Skeletal muscle tissue (tissue), 5 donors: ENCODE measurements at places on chromosomes 7 and 10. TPM values are rescaled to one million over a fixed set of nuclear protein-coding genes. Genes with fewer than 3 reads are reported as not detected.

Gene JAZF1
- 7.3 TPM for total RNA-seq

Gene RPEL1
- not detected for total RNA-seq

Gene ICA1
- 8.9 TPM for total RNA-seq

Gene AKR1C4
- total RNA-seq, result not detected

Gene GET4
- total RNA-seq, result 25.1 TPM

Gene CFAP70
- total RNA-seq, result 1.6 TPM

Gene UCMA
- total RNA-seq, result 1.6 TPM

Gene TMEM196
- 0.52 TPM for total RNA-seq

Gene CYP2C8
- not detected for total RNA-seq

Gene BTBD16
- total RNA-seq, result not detected

Gene ACSL5
- 4.2 TPM for total RNA-seq

Gene ACBD7
- total RNA-seq, result 1.6 TPM

Gene OR13A1
- total RNA-seq, result not detected

Gene FOXI2
- not detected for total RNA-seq

Gene PKD1L1
- total RNA-seq, result 0.52 TPM

Gene SHH
- total RNA-seq, result not detected

Gene PARG
- total RNA-seq, result 36.5 TPM

Gene PPP1R17
- not detected for total RNA-seq

Gene TET1
- total RNA-seq, result 15.1 TPM

Gene ZNF786
- 6.3 TPM for total RNA-seq

Gene A1CF
- total RNA-seq, result not detected

Gene STAG3
- total RNA-seq, result 0.52 TPM

Gene CLCN1
- 4.7 TPM for total RNA-seq

Gene ADCY1
- 9.9 TPM for total RNA-seq

Gene GBX1
- not detected for total RNA-seq

Gene ZP3
- not detected for total RNA-seq

Gene SPDYE16
- total RNA-seq, result not detected

Gene IFIT5
- 9.9 TPM for total RNA-seq

Gene AVPI1
- 5.2 TPM for total RNA-seq

Gene ANXA8
- not detected for total RNA-seq

Gene NCOA4
- 338 TPM for total RNA-seq

Gene GARIN1A
- 0.52 TPM for total RNA-seq

Gene ENKUR
- 0.52 TPM for total RNA-seq

Gene LRMDA
- total RNA-seq, result 7.3 TPM

Gene MAGI2
- 4.2 TPM for total RNA-seq

Gene DNAJB9
- 16.2 TPM for total RNA-seq

Gene OR9A2
- total RNA-seq, result not detected

Gene SORBS1
- total RNA-seq, result 66.8 TPM

Gene FAM221A
- total RNA-seq, result 0.52 TPM

Gene OR6B1
- total RNA-seq, result not detected

Gene LIPJ
- 0.52 TPM for total RNA-seq
